ENCODE measurements at places on chromosomes 5 and 9.

GRCh38 chr9:96758845-96759673 lies 18.8 kb downstream of the ZNF510 start:
- no peak for DNase-seq

DNA sequence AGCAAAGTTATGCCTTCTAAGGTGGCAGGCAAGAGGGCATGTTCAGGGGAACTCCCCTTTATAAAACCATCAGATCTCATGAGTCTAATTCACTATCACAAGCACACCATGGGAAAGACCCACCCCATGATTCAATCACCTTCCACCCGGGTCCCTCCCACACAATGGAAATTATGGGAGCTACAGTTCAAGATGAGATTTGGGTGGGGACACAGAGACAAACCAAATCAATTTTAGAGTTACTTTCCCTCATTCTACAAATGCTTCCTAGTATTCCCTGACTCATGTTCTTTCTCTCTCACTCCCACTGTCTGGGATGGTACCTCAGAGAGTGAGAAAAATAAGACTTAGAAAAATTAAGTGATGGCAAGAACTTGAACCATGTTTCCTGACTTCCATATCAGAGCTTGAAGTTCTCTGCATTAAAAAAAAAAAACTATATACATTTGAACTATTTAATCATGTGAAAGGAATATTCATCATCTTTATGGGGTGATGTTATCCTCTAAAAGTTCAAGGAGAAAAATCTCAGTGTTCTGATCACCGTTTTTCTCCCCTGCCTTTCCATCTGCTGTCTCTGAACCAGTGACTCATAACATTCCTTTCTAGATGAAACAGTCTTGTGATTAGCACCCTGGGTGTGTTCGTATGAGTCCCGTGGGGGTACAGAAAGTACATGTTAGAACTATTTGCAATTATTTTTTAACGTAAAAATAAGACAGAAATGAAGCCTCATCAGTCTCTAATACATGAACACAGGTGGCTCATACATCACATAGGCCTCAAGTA lies 282.9 kb downstream of the SLF1 start:
- DNase-seq, result no peak

GRCh38 chr5:77999399-77999798 lies 223.3 kb upstream of the TBCA start:
- no peak for DNase-seq

DNA sequence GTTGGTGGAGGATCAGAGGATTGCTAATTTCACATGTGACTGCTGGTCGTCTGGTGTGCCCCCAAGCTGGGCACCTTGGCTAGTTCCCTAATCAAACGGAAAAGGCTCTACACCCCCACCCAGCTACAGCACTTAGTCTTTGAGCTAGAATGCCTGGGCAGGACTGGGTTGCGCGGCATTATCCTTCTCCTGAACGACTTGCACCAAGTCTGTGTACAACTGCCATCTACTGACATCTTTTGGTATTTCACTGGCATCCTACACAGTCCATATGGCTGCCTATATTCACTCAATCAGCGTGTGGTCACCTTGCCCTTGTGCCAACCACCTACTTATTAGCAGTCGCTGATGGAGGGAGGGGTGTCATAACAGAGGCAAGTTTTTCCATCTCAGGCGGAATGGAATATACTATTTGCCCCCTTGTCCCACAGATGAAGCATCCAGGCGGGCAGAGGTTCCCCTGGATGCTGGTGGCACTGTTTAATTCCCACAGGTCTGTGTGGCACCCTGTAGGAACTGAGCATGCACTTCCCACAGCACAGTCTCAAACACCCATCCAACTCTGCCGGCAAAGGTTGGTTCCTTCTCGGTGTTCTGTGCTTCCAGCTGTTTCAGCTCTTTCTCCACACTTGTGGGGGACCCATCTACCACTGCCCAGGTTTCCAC lies 150.1 kb downstream of the OSTF1 start:
- peak; percentile 14 for DNase-seq

- no peak for DNase-seq
Observed at GRCh38 chr5:115842089-115842935, 577 bp downstream of the AP3S1 start.

- no peak for DNase-seq
Observed at GRCh38 chr5:129199308-129199707, 104.8 kb downstream of the ISOC1 start.

DNA sequence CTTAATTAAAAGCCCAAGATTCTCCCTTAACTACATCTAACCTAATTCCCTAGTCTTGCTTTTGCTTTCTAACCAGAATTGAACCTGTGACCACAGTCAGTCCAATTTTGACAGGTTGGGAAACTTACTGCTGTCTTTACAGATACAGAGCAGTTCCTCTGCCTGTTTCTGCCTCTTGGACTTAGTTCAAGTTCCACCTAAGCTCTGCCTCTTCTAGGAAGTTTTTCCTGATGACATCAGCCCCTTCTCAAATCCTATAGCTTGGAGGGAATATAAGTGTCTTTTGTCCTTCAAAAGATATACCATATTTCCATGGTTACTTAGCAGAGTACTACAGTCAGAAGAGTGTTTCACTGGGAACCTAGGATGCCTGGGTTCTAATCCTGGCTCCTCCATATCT lies 31.7 kb downstream of the BRINP1 start:
- no peak for DNase-seq

DNA sequence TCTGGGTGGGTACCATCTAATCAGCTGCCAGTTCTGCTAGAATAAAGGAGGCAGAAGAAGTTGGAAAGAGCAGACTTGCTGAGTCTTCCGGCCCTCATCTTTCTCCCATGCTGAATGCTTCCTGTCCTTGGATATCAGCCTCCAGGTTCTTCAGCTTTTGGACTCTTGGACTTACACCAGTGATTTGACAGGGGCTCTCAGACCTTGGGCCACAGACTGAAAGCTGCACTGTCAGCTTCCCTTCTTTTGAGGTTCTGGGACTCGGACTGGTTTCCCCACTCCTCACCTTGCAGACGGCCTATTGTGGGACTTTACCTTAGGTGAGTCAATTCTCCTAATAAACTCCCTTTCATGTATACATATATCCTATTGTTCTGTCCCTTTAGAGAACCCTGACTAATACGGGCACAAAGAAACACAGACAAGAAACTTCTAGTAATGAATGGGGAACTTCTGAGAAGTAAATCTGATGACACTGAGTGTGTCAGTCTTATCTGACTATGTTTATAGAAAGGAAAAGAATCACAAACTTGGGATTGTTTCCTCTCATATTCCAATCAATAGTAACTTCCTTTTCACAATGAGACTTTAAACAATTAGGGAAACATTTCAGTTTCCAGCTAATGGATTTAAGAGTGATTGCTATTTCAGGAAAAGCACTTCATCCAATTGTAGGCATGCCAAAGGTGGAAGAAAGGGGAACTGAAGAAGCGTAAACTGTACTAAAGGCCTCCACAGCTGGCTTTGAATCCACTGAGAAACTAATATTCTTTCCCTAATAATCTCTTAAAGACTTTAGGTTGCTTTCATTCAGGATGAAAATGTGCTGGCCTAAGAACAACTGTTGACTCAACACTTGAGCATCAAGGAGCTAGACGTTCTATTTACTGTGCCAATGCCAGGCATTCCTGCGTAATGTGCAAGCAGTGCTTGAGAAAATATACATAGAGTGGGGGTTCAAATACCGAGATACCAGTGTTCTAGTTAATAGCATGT lies 127.9 kb upstream of the PTGER4 start:
- DNase-seq, result no peak

DNA sequence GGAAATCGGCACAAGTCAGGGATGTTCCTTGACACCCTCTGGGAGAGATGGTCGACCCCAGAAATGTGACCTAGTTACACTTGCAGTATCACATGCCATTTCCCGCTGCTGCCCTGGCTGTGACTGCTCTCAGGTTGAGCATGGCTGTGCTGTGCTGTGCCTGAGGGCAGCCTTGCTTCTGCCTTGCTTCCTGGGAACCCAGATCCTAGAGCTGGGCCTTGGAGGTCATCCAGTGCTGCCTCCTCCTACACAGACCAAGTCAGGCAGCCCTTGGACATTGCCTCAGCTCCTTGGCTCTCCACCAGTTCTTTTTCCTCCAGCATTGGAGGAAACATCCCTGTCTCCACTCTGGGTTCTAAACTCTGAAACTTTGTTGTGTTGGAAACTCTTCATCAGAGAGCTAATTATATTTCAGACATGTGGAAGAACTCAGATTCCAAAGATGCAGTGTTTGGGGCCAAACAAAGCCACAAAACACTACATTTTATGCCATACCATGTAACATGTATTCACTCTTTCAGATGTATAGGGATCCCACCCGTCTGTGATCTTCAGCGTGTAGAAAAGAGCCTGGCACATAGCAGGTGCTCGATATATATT lies 6.1 kb downstream of the MAMDC2 start:
- no peak for DNase-seq

- no peak for DNase-seq
Observed at GRCh38 chr5:74016373-74016772, 390.4 kb downstream of the ARHGEF28 start.

DNA sequence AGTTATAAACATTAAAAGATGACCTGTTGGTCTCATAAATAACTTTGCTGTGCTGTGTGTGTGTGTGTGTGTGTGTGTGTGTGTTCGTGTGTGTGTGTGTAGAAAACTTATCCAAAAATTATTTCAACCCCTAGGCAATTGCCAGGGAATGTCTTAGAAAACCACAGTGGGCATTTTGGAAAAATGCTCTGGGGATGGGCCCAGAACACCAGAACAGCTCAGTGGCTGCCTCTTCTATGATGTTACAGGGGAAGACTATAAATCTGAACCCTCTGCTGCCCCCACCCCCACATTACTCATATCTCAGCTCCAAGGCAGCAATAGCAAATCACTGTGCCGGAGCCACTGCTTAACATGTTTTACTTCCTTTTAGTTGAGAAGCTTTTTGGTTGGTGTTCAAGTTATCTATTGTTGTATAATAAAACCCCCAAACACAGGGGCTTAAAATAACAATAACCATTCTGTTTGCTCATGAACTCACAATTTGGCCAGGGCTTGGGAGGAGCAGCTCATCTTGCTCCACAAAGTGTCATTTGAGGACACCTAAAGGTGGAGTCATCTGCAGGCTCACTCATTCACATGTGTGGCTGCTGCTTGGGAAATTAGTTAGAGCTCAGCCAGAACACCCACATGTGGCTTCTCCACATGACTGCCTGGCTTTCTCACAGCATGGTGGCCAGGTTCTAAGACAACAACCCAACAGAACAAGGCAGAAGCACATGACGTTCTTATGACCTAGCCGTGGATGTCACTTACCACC lies 40.4 kb downstream of the ACTBL2 start:
- DNase-seq, result no peak

DNA sequence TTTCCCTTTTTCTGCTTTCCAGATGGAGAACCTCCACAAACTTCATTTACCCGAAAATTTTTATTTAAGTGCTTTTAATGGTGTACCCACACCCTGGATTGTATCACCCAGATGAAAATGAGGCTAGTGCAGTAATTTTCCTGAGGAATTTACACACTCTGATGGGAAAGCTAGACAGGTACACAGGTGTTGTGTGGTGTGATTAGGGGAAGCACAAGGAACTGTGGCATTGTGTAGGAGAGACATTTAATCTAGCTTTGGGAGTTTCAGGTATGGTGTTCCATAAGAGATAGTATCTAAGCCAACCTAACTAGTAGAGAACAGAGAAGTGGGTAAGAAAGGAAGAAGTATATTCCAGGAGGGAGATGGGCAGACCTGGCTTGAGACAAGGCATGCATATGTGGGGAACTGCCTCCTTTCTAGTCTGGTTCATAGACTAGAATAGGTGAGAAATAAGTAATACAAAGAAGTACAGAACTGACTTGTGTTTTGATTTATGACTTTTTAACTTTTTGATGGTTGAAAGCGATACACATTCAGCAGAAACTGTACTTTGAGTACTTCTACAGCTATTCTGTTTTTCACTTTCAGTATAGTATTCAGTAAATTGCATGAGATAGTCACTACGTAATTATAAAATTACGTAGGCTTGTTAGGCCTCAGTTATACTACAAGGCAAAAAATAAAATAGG lies 22.9 kb upstream of the ROPN1L start:
- DNase-seq, result no peak

GRCh38 chr5:177593511-177593910 lies 1.5 kb downstream of the TMED9 start:
- DNase-seq, result no peak

DNA sequence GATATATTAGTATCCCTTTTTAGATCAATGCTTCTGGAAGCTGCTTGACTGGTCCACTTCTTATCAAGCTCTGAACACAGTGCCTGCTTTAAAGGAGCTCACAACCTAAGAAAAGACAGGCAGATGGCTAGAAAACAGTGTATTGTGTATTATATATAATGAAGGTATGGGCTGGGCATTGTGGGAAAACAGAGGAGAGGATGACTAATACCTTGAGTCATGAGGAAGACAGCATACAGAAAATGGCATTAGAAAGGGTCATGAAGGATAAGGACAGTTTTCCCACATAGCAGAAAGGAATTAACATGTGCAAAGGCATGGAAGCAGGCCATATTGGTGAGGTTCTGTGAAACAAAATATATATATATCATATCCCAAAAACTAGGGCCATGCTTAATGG lies 309.6 kb downstream of the MLLT3 start:
- no peak for DNase-seq

DNA sequence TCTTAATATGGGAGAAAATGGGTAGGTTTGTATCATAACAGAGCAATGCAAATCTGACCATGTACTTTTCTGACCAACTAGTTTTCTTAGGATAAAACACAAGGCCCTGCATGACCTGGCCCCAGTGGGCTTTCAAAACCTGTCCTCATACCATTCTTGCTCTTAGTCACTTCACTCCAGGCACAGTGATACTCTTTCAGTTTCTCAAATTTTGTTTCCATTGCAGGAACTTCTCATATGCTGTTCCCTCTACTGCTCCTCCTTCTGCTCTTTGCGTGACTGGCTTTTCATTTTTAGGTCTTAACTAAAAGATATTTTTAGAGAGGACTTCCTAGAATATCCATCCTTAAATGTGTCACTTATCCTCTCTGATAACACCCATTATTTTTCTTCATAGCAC lies 112.4 kb downstream of the INIP start:
- no peak for DNase-seq

- no peak for DNase-seq
Observed at GRCh38 chr5:6117212-6117611, 261.1 kb downstream of the MED10 start.

DNA sequence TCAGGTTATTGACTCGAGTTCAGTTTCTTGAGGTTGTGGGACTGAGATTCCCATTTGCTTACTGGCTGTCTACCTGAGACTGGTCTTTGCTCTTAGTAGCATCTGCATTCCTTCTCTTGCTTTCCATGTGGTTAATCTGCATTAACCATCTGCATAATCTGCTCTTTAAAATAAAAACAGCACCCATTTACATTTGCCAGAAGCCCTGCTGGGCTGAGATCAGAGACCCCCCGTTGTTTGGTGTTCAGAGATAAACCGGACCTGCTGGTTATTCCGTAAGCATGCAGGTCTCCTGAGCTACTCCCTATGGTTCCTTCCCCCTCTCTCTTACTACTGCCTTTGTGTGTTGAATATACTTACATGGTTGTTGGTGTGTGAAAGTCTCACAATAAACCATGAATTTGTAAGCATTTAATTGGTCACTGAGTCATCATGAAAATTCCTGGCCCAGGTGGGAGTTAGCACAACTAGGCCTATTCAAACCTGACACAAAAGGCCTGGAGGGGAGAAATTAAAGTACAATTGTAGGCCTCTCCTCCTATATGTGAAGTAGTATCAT lies 396.7 kb downstream of the MRPS30 start:
- DNase-seq, result no peak

GRCh38 chr5:2669913-2670312 lies 81.6 kb downstream of the IRX2 start:
- DNase-seq, result no peak
